ENCODE measurements at places on chromosomes 7 and 10. TPM values are rescaled to one million over a fixed set of nuclear protein-coding genes. Genes with fewer than 3 reads are reported as not detected.

DNA sequence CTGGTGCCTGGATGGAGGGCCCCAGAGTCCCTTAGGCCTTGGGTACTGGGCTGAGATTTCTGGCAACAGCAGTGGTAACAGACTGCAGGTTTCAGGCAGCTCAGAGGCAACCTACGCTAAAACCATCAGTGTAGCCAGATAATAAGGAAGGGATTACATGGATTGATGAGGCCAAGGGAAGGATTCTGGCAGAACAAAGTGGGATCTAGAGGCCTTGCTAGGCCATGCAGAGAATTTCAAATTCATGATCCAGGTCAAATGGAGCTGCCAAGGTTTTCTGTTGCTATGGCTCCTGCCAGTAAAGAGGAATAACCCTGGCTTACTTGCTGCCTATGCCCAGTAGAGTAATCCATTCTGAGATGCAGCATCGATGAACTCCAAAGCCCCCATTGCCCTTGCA is 445.7 kb downstream of the ADRA2A start:
- no peak for DNase-seq

- DNase-seq: peak; percentile 87
Measured at GRCh38 chr7:74343281-74344131, 54.3 kb downstream of the CLIP2 start.

DNA sequence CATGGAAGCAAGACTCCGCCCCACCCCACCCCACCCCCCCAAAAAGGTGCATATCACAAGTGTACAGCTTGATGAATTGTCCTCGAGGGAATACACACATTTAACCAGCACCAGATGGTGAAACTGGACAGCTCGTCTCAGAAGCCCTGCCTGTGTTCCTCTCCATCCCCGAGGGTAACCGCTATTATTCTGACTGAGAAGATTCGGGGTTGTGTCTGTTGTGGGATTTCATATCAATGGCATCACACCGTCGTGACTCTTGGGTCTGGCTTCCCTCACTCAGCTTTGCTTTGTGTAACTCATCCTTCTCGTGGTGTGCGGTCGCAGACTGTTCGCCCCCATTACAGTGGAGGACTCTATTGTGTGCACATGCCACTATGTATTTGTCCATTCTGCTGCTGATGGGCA is 18.9 kb downstream of the PODXL start:
- DNase-seq: no peak

- no peak for DNase-seq
Measured at GRCh38 chr7:445563-446288, 73.9 kb downstream of the PDGFA start.

ACBD7 gene
- 2.4 TPM for total RNA-seq

DNA sequence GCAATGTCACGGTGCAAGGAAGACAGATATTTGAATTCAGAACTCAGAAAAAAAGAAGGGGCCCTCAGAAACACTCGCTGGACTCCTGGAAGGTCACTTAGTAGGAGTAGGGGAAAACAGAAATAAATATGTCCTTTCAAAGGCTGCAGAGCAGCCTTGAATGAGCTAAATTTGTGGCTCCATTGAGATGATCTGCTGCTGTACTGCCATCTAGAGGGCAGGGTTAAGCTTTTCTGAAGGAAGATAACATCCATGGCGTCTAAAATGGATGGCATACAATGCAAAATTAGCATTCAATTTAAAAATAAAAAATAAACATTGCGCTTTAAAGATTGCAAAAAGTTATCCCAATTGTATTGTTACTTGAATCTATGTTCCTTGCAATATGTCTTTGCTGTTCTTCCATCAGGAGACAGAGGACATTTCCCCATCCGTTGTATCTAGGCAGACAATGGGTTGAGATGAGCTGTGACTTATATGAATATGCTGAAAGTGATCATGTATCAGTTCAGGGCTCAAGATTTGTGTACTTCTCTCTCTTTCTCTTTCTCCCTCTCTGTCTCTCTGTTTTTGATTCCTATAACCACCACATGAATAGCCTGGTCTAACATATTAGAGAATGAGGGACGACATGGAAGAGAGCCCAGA is 642.2 kb downstream of the SH2D4B start:
- peak; percentile 44 for DNase-seq

DNA sequence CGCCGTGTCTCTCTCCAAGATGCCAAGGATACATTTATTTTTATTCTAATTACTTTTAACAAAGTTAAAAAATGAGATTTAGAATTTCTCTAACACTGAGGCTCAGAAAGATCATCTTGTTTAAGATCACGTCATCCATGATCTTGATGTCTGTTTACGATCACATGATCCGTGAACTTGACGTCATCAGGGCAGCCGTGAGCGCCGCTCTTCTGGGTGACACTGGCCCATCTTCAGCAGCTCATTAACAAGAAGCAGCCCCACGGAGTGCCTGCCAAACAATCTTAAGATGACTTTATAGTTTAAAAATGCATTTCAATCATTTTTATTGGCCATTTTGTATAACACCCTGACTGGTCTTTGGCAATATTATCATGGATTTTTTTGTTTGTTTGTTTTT is 291.1 kb upstream of the PRKCQ start:
- DNase-seq: no peak

UPK3B gene
- 0.15 TPM for total RNA-seq

SPDYE2 gene
- not detected for total RNA-seq

DNA sequence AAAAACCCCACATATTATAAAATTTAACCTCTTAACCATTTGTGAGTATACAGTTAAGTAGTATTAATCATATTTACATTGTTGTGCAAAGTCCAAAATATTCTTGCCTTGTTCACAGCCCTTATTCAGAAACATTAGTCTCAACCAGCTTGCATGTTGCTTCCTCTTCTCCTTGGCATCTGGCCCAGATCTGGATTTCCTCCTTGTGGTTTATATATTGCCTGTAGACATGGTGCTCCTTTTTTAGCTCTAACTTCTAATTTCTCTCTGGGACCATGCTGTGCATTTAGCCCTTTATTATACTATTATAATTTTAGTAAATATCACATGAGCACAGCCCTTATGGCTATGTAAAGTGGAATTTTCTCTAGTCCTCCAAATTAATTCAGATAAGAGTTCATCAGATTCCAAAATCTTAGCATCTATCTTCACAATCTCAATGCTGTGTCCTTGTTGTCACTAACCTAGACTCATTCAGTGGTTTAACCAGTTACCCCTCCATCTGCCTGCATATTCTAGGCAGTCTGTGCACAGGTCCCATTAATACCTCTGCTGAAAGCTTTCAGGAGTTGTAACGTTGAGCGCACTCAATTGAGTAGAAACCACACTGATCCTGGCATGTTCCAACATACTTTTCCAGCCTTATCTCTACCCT is 7.9 kb downstream of the CPED1 start:
- peak; percentile 73 for DNase-seq

GRCh38 chr7:22561895-22562593 is 62.1 kb upstream of the STEAP1B start:
- peak; percentile 74 for DNase-seq

CLDN12 gene
- total RNA-seq: 62.1 TPM

DNA sequence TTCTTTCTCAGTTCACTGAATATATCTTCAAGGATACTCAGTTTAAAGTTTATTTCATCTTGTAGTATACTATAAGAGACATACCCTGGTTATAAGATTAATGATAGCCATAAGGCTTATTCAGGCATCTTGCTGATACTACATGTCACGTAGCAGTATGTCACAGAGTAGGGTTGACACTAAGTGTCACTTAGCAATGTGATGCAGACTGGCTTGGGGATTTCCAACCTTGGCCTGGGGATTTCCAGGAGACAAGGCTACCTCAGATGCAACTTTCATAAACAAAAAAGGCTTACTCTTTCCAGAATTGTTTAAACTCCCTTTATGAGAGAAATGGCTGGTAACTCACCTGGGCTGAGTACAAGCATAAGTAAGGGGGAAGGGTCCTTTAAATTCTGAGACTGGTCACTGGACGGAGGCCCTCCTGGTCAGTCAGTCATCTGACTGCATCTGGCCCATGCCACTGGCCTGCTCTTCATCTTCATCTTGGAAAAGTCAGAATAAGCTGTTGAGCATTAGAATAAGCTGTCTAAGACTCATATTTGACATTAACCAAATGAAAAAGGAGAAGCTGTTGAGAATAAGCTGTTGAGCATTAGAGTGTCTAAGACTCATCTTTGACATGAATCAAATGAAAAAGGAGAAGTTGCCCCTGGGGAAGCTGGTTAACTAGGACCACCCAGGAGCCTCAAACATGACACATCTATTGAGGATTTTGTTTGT is 9.5 kb downstream of the SLC13A1 start:
- DNase-seq: peak; percentile 7

LRIT1 gene
- not detected for total RNA-seq

- DNase-seq: peak; percentile 91
Measured at GRCh38 chr10:102455893-102456471, 4.6 kb upstream of the C10orf95 start.

SUN3 gene
- total RNA-seq: not detected

DNA sequence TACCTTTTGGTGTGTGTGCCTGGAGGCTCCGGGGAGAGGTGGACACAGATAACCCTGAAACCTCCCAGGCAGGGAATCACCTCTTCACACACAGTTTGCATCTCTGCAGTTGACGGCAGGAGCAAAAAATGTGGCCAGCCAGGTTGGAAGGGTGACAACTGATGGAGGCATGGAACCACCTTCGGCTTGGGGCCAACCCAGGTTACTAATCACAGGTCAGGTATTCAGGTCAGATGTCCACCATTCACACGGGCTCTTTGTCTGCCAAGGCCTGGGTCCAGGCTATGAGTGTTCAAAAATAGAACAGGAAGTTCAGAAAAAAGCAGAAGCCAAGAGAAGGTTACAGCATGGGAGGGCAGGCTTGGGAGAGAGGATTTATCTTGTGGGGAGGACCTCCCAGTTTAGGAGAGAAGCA is 137.2 kb upstream of the EFCAB10 start:
- peak; percentile 7 for DNase-seq

PROSER2 gene
- 84.9 TPM for total RNA-seq

GRCh38 chr10:24269476-24269875 is 60.5 kb downstream of the KIAA1217 start:
- DNase-seq: peak; percentile 45

GRCh38 chr7:38310591-38311101 is 37.2 kb upstream of the TARP start:
- peak; percentile 27 for DNase-seq

GRCh38 chr10:9219860-9220259 is 1165.4 kb downstream of the GATA3 start:
- DNase-seq: no peak

AHR gene
- total RNA-seq: 214 TPM

NKX6-2 gene
- total RNA-seq: not detected

DNA sequence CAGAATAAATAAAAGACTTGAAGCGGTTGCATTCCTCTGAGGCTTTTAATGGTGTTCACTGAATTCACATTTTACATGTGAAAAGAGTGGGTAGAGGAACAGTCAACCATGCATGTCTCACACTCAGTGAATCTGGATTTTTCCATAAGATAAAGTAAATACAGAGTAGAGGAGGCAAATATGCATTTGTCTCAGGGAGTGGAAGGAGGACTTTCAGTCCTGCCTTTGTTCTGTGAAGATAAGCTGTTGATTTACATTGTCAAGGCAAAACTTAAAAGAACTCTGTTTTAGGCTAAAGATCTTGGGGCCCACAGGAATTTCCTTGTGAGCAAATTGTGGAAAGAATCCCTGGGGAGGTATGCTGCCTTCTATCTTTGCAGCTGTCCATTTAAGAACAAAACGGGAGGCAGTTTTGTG is 825.3 kb upstream of the MBL2 start:
- peak; percentile 33 for DNase-seq

CRYGN gene
- not detected for total RNA-seq

GALNT17 gene
- not detected for total RNA-seq

DNA sequence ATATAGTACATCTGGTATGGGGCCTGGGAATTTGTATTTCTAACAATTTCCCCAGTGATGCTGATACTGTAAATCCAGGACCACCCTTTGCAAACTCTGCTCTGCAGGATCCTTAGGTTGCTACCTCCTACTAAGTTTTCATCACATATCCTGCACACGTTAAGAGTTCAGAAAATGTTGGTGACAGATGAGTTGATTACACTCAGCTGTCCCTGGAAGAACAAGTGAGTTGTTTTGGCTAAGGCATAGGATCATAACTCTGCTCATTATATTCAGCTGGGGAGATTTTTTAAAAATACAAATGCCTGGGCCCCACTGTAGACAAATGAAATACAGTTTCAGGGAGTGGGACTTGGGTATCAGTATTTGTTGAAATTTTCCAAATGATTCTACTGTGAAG is 274.6 kb upstream of the HABP2 start:
- no peak for DNase-seq

GPR15LG gene
- total RNA-seq: 6.8 TPM

PSD gene
- 3.5 TPM for total RNA-seq

VGF gene
- 1.2 TPM for total RNA-seq

DNA sequence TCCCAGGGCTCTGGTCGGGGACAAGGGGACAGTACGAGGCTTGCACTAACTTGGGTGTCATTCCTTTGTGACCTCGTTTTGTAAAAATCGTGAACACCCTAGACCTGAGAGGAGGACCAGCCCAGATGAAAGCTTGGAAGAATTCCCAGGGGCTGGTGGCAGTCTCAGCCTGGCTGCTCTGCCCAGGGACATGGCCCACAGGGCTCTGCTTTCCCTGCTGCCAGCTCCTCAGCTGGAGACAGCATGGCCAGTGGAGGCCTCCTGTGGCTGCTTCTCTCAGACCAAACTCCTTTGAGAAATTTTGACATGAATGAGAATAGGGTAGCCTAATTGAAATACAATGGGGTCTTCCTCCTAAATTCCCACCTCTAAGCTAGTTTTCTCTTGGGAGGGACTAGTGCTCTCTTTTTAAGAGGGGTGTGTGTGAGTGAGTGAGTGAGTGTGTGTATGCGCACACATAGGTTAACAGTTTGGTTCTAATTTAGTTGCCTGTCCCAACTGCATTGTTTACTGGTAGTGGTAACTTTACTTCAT is 140.3 kb upstream of the EFCAB10 start:
- no peak for DNase-seq

DNA sequence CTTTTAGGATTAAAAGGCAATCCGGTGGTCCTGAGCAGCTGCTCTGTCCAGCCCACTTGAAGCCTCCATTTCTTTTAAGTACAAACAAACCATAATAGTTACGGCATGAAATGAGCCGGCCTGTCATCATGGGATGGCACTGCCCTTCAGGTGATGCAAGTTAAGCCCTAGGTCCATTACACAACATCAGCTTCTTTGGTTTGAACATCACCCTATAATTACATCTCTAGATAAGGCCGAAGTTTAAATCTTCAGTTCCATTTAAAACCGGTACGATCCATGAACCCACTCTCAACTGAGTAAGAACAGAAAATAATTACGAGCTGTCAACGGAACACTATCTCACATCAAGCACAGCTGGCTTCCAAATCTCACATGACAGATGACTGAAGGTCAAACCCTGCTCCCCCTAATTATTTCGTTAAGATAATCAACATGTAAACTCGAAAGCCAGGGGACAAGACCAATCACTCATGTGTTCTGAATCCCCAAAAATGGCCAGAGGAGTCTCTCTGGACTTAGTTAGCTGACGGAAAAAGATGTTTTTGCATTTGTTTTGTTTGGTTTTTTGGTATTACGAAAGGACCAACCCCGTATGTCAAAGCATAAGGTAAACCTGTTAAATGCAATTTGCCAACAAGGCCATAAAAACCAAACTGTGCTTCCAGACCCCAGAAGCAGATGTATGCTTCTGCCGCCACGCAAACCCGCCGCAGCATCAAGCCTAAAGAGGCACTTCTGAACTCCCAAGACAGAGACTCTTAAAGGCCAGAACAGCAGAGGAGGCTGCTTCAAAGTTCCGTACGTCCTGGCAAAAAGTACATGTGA is 10.8 kb downstream of the GNA12 start:
- DNase-seq: no peak

SND1 gene
- 201 TPM for total RNA-seq

GRCh38 chr7:90271753-90272152 is 26.8 kb downstream of the CFAP69 start:
- peak; percentile 16 for DNase-seq

SPRN gene
- 0.35 TPM for total RNA-seq

- DNase-seq: no peak
Measured at GRCh38 chr10:83886871-83887270, 252.4 kb upstream of the GHITM start.
